T-helper 2 cell treated with Interferon-gamma antibody and Interleukin-4, amounts not matched to agents 5 μg/mL and 100 μg/mL, for 36 hours (primary cell): ENCODE measurements at places on chromosomes 6 and 20.

- no peaks in the 10 kb centered on the region for H3K36me3 ChIP-seq
- no peak overlapping the region for H3K27ac ChIP-seq
- H3K4me1 ChIP-seq: peaks cover 2% of the 10 kb centered on the region
- no peak overlapping the region for H3K4me3 ChIP-seq
These were observed 12.8 kb downstream of the PTPRK start for GRCh38 chr6:128507337-128508310.

DNA sequence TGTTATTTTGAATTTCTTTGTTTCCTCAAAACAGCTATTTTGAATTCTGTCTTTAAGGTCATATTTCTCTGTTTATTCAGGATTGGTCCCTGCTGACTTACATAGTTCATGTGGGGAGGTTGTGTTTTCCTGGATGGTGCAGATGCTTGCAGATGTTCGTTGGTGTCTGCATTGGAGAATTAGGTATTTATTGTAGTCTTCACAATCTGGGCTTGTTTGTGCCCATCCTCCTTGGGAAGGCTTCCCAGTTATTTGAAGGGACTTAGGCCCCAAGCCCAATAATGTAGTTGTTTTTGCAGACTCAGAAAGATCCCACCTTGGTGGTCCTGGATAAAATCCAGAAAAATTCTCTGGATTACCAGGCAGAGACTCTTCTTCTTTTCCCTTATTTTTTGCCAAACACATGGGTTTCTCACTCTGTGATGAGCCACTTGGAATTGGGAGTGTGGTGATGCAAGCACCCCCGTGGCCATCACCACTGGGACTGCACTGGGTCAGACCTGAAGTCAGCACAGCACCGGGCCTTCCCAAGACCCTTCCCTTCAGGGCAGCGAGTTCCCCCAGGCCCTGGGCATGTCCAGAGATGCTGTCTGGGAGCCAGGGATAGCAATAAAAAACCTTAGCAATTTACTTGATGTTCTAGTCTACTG lies 81.6 kb upstream of the EZR start:
- no peak overlapping the region for H3K27ac ChIP-seq
- no peak for DNase-seq

- DNase-seq: no peak
- no peak overlapping the region for H3K4me3 ChIP-seq
- H3K36me3 ChIP-seq: peaks cover 27% of the 10 kb centered on the region
- H3K27ac ChIP-seq: no peak overlapping the region
These were observed 10.6 kb downstream of the IL22RA2 start for GRCh38 chr6:137162692-137163306.

GRCh38 chr20:57593134-57593886 lies 26.9 kb downstream of the ZBP1 start:
- H3K4me1 ChIP-seq: peaks cover 2% of the 10 kb centered on the region
- H3K27me3 ChIP-seq: peaks cover 11% of the 10 kb centered on the region
- no peak overlapping the region for H3K27ac ChIP-seq
- H3K4me3 ChIP-seq: no peak overlapping the region

DNA sequence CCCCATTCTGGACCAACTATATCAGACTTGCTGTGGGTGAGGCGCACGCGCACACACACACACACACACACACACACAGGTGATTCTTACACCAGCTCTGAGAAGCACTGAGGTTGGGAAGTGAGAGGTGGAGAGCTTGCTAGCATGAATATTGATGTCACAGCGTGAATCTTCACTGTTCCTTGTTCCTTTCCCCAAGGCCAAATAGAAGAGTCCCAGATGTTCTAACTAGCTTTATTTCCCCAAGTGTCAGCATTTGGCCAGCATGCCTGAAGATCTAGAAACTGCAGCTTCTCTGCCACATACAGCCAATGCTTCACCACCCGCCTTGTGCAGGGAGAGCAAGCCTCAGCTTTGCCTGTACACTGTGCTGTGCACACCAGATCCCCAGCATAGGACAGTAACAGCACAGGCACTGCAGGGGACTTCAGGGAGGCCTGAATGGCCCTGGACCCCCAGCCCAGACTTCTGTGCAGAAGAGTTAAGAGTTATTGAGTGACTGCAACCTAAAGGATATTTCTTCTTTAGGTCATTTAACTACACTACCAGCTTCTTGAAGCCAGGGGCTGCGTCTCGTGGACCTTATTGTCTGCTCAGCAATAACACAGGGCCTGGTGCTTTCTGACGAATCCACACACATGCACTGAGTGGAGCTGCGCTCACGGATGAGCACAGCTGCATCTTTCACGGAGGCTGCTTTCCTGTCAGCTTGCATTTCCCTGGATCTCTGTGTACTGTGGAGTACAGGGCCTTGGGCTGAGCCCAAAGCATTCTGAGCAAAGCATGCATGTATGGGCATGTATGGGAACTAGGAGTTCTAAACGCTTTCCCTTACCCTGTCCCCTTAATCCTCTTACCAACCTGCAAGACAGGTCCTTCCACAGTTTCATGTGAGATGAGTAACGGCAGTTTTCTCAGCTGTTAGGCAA lies 13.9 kb upstream of the CD93 start:
- no peaks in the 10 kb centered on the region for H3K4me1 ChIP-seq
- no peak for DNase-seq
- no peaks in the 10 kb centered on the region for H3K36me3 ChIP-seq
- no peak overlapping the region for H3K4me3 ChIP-seq
- H3K27ac ChIP-seq: no peak overlapping the region
- peaks cover 7% of the 10 kb centered on the region for H3K27me3 ChIP-seq

GRCh38 chr6:162100096-162100495 lies 627.5 kb downstream of the PRKN start:
- peaks cover 2% of the 10 kb centered on the region for H3K4me1 ChIP-seq
- H3K27ac ChIP-seq: no peak overlapping the region
- DNase-seq: no peak
- H3K27me3 ChIP-seq: no peaks in the 10 kb centered on the region

- no peak for DNase-seq
- H3K27me3 ChIP-seq: no peaks in the 10 kb centered on the region
- no peaks in the 10 kb centered on the region for H3K4me1 ChIP-seq
- peaks cover 17% of the 10 kb centered on the region for H3K36me3 ChIP-seq
These were observed 10.6 kb upstream of the SIRPD start for GRCh38 chr20:1568163-1568490.
